Cardiac muscle cell (in vitro differentiated cells and primary cell): ENCODE measurements at places on chromosomes 1 and 21. TPM values are rescaled to one million over a fixed set of nuclear protein-coding genes. Genes with fewer than 3 reads are reported as not detected.
A peak's percentile ranks its signal among the peaks of the same experiment; 100 is the strongest.

Gene NBPF8
- total RNA-seq: 5.1 and 9.8 TPM in 2 replicates

Gene SLC9A1
- total RNA-seq: 10.9 and 13.9 TPM in 2 replicates

GRCh38 chr1:63636192-63637105 lies 43.2 kb downstream of the PGM1 start:
- no peak for DNase-seq

Gene FCRL4
- total RNA-seq: not detected in 2 replicates

GRCh38 chr1:228882771-228883450 lies 147.6 kb downstream of the RHOU start:
- DNase-seq: no peak

GRCh38 chr1:31215065-31215570 lies 24.6 kb downstream of the NKAIN1 start:
- DNase-seq: peak; percentile 15

Gene COL6A2
- total RNA-seq: 212 and 260 TPM in 2 replicates

DNA sequence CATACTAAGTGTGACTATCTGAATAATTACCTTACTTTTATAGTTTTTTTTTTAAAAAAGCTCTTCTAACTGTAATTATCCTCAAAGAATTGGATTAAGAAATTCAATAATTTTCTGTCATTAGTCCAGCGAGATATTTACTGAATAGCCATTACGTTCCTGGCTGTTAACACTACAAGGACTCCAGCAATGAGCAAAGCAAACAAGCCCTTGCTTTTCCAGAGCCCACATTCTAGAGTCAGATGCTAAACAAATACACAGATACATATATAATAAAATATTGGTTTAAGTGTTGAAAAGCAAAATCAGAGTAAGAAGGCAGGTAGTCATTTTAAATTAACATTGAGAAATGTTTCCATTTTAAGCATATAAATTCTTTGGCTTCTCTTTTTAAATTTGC lies 118.4 kb downstream of the ATF6 start:
- peak; percentile 32 for DNase-seq

Gene HTR6
- total RNA-seq: not detected in 2 replicates

DNA sequence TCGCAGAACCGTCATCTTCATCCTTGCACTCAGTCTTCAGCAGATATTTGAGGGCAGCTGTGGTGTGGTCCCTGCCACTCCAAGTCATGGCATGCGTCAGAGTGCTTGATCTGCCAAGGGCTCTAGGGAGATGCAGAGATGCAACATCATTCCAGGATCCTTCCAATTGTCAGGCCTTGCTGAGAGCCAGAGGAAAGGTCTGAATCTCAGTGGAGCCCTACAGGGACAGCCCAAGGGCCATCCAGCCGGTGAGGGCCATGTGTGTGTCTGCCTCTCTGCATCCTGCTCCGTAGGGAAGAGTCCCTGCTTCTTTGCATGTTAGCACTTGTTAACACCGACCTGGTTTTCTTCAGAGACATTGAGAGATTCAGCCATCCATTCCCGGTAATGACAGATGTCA lies 17.6 kb downstream of the MAPKAPK2 start:
- no peak for DNase-seq

GRCh38 chr21:17786071-17786850 lies 32.9 kb downstream of the C21orf91 start:
- DNase-seq: no peak

DNA sequence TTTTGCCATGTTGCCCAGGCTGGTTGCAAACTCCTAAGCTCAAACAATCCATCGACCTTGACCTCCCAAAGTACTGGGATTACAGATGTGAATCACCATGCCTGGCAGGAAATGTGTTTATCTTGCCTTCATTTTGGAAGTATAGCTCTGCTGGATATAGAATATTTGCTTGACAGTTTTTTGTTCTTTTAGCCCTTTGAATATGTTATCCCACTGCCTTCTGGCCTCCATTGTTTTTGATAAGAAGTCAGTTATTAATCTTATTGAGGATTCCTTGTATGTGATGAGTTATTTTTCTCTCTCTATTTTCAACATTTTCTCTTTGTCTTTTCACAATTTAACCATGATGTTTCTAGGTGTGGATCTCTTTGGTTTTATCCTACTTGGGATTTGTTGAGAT lies 112.9 kb upstream of the RAB3GAP2 start:
- no peak for DNase-seq

DNA sequence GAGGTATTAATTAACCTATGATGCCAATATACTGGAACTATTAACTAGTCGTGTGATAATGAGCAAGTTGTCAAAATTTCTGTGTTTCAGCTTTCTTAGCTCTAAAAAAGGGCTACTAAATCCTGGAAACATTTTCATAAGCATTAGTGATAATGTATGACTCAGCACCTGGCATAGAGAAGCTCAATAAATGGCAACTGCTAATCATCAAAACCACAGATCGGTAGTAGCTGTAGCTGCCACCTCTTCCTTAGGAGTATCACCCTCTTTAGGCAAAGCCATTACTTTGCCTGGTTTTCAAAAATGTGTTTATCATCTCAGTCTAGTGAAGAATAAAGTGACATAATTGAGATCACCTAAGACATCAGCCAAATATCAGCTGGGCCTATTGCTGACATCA lies 75.5 kb downstream of the TPR start:
- DNase-seq: no peak

Gene IFT25
- total RNA-seq: 21.6 and 32.8 TPM in 2 replicates

Gene CELF3
- total RNA-seq: 0.14 and 0.42 TPM in 2 replicates

DNA sequence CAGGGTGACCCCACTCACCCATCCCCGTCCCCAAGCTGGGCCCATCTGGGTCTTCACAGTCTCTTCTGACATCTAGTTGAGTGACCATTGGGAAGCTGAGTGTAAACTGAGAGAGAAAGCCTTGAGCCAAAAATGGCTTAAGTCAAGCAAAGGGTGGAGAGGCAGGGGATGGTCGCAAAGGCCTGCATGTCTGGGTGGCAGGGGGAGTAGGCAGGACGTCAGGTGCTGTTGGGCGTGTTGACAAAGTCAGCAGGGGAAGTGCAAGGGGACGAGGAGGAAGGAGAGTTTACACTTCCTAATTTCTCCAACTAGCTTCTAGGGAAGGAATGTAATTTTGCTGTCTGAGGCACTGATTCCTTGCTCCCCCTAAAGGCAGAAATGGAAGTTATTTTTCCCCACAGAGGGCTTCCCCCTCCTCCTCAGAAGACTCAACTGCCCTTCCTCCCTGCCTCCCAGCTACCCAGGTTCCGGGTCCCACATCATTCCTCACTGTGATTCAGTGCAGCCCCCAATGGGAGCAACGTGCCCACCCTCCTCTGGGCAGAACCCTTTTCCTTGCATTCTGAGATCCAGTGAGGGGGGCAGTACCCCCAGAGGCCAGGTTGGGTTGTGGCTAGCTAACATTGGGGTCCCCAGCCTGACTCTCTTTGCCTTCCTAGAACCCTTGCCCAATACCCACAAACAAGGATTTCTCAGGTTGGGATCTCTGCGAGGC lies 1.2 kb upstream of the ADORA1 start:
- DNase-seq: peak; percentile 54

DNA sequence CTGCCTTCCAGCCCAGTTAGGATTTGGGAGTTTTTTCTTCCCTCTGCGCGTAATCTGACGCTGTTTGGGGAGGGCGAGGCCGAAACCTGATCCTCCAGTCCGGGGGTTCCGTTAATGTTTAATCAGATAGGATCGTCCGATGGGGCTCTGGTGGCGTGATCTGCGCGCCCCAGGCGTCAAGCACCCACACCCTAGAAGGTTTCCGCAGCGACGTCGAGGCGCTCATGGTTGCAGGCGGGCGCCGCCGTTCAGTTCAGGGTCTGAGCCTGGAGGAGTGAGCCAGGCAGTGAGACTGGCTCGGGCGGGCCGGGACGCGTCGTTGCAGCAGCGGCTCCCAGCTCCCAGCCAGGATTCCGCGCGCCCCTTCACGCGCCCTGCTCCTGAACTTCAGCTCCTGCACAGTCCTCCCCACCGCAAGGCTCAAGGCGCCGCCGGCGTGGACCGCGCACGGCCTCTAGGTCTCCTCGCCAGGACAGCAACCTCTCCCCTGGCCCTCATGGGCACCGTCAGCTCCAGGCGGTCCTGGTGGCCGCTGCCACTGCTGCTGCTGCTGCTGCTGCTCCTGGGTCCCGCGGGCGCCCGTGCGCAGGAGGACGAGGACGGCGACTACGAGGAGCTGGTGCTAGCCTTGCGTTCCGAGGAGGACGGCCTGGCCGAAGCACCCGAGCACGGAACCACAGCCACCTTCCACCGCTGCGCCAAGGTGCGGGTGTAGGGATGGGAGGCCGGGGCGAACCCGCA lies at the start of gene PCSK9:
Gene PCSK9 (plus strand): TSS at position 207 of the 741 bp plus-strand sequence. CDS start 290 bp downstream, at position 497.
- peak; percentile 71 for DNase-seq

Gene HPDL
- total RNA-seq: 1.4 and 3.3 TPM in 2 replicates

GRCh38 chr1:226674892-226675714 lies 64.0 kb downstream of the ITPKB start:
- peak; percentile 41 for DNase-seq

- no peak for DNase-seq
These were observed 32.8 kb upstream of the LHX4 start for GRCh38 chr1:180197231-180197630.

GRCh38 chr1:188822248-188822647 lies 1655.4 kb downstream of the BRINP3 start:
- no peak for DNase-seq

DNA sequence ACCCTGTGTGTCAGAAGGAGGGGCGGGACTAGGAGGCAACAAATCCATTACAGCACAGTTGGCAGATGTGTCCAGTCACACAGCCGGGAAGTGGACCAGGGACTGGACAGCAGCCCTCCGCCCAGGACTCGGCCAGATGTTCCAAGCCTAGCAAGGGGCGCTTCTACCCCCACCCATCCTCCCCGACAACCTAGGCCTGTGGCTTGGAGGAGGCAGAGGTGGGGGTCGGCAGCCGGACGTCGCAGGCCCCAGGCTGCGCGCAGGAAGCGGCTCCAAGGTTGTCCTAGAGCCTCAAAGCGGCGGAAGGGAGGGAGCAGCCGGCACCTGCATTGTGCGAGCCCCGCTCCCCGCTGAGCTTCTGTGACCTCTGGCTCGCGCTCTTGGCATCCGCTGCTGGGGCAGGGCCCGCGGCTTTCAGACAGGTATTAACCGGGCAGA lies 20.6 kb upstream of the MYCL start:
- no peak for DNase-seq

Gene KIF14
- 1.3 and 14.2 TPM in 2 replicates for total RNA-seq

DNA sequence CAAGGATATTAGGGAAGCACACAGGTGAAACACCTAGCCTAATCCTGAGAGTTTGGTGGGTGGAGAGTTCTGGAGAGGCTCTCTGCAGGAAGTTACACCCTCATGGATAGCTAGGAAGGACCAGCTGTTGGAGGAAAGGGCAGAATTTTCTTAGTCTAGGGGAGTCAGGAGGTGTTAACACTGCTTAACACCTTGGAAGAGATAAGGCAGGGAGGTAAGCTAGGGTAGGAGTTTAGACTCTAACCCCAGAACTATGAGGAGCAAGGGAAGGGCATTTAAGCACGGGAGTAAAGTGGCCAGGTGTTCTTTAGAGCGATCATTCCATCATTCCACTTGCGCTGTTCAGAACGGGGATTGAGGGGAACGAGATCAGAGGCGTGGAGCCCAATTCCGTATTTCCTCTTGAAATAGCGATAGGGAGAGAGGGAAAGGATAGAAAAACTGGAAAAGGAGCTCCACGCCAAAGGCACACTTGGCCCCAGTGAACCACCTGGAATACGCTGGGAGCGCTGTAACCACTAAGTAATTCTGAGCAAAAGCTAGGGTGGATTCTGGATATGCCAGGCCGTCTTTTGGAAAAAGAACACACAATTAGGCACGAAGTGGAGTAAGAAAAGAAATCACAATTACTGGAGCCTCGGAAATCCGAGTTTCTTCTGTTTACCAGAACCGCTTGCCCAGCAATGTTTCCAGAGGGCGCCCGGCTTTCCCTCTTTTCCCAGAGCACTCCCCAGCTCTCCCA lies 1.5 kb upstream of the GPR137B start:
- DNase-seq: no peak

GRCh38 chr1:52651904-52652303 lies 18.9 kb downstream of the SHISAL2A start:
- no peak for DNase-seq

DNA sequence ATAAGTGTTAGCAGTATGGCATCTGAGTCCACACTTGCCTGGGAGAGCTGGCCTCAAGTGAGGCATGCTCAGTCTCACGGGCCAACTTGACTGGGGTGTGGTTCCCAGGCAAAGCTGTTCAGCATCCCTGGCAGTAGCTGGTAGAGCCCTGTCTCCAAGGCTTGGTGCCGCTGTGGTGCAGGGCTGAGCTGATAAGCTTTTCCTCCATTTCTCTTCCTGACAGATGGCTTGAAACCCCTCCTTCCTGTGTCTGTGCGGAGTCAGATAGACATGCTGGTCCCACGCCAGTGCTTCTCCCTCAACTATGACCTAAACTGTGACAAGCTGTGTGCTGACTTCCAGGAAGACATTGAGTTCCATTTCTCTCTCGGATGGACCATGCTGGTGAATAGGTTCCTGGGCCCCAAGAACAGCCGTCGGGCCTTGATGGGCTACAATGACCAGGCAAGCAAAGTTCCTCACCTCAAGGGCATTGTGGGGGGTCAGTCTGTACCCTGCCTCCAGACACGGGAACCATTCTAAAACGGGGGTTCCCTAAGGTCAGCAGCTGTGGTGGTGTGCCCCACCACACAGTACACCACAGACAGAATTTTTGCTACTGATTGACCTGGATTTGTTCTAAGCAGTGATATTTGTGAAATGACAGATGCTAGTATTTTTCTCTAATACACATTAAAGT lies 13.7 kb upstream of the MIIP start:
- no peak for DNase-seq

Gene HMCN1
- 19.2 and 28.5 TPM in 2 replicates for total RNA-seq

DNA sequence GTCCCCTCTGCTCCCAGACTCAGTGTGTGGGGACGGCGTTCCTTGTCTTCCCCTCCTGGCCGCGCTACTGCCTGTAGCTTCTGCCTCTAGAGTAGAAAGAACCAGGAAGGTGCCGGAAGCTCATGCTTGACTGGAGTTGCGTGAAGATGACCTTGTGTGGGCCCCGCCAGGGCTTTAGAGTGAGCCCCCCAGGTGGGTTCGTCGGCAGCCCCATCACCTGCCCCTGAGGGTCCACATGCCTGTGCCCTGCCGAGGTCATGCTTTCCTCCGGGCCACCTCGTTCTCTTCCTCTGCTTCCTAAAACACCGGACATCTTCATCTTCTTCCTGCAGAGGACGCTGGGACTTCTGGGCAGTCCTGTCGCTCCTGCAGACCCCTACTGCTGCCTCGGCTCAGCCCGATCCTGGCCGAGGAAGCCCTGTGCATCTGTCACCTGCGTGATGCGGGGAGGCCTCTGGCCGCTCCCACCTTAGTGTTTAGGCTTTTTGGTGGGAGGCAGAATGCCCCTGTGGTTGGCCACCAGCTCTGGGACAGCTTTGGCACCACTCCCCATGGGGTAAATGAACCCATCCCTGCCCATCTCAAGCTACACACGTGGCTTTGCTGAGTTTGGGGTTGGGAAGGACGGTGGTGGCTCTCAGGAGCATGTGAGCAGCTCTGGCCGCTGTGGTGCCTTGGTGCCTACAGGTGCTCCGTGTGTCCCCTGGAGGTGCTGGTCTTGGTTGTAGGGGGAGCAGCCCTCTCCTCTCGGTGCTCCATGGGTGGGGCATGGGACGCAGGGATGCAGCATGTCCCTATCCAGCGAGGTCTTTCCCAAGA lies 12.3 kb downstream of the OBSCN start:
- DNase-seq: no peak
